Psoas muscle (tissue), 8 donors: ENCODE measurements at places on chromosomes 7 and 10. TPM values are rescaled to one million over a fixed set of nuclear protein-coding genes. Genes with fewer than 3 reads are reported as not detected.

UNC5B gene
- 1.1 TPM for polyA plus RNA-seq

GRID2IP gene
- polyA plus RNA-seq = 0.01 TPM

PAX2 gene
- polyA plus RNA-seq = not detected

SND1 gene
- 29.2 TPM for polyA plus RNA-seq

CALML5 gene
- polyA plus RNA-seq = not detected

EBF3 gene
- polyA plus RNA-seq = 3.2 TPM

SPRN gene
- polyA plus RNA-seq = 0.12 TPM

HOXA7 gene
- polyA plus RNA-seq = 6.2 TPM

DNA sequence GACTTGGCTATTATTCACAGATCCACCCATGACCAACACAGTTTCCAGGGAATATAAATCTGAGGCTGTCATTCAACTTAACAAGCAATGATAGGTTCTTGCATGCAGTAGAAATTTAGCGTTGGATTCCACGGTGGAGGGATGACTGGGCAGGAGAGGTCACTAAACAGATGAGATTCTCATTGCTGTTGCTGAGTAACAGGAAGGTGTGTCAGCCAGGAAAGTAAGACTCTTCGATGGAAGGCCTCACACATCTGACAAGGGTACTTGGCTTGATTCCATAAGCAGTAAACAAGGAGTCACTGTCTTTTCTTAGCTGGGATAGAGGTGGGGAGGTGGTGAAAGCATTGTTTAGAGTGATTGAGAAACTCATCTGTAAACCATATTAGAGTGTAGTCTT lies 1152.0 kb downstream of the SORCS3 start:
- H3K4me3 ChIP-seq = no peak overlapping the region
- no peak overlapping the region for H3K27ac ChIP-seq
- no peaks in the 10 kb centered on the region for H3K36me3 ChIP-seq

GRCh38 chr10:7797582-7797981 lies 9.6 kb downstream of the ATP5F1C start:
- peaks cover 58% of the 10 kb centered on the region for H3K36me3 ChIP-seq
- DNase-seq = peak; percentile 83
- no peak overlapping the region for H3K4me3 ChIP-seq
- peaks cover 55% of the 10 kb centered on the region for H3K4me1 ChIP-seq

GRCh38 chr7:73652541-73652949 lies 15.1 kb upstream of the VPS37D start:
- no peaks in the 10 kb centered on the region for H3K36me3 ChIP-seq
- H3K4me3 ChIP-seq = no peak overlapping the region
- no peaks in the 10 kb centered on the region for H3K4me1 ChIP-seq
- H3K27ac ChIP-seq = no peak overlapping the region

- no peak overlapping the region for H3K4me3 ChIP-seq
- no peaks in the 10 kb centered on the region for H3K36me3 ChIP-seq
- no peak for DNase-seq
- H3K4me1 ChIP-seq = no peaks in the 10 kb centered on the region
- peak overlapping the region; percentile 3 for H3K27ac ChIP-seq
Measured at GRCh38 chr10:17445400-17445998, 8.9 kb downstream of the ST8SIA6 start.

GRCh38 chr10:125283191-125283835 lies 123.0 kb upstream of the CTBP2 start:
- H3K36me3 ChIP-seq = no peaks in the 10 kb centered on the region
- H3K27me3 ChIP-seq = peaks cover 6% of the 10 kb centered on the region
- no peak overlapping the region for H3K4me3 ChIP-seq
- DNase-seq = no peak

DNA sequence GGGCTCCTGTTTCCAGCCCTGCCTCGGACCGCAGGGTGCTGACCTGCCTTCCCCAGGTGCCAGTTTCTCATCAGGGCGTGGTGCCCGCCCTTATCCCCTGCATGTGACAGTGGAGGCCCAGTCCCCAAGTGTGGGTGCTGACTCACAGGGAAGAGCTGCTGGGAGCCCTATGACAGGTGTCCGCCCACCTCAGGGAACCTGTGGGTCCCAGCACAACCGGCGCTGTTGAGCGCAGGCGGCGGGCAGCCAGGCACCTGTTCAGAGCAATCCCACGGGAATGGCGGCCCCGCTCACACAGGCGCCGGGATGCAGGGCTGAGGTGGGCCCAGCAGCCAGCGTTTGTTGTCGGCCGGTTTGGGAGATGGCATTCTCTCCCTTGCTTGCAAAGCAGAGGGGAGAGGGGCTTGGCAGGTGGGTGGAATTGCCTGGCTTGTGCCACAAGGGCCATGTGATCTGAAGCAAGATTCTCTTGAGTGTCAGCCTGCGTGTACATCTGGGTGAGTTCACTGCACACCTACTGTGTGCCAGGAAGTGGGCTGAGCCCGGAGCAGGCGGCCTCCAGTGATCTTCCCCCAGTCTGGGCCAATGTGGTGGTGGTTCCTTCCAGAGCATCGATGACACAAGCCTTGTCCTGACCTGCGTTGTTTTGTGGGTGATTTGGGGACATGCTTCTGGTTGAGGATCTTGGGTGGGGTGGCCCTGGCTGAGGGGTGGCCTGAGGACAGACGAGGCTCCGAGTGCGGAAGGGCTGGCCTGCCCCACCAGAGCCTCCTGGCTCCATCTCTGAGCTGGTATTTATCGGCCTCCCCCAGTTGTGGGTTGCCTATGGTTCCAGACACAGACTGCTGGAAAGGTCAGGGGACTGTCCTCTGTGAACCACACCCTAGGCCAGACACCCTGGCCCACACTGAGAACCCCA lies 2.4 kb downstream of the PWWP2B start:
- H3K27me3 ChIP-seq = no peaks in the 10 kb centered on the region
- H3K36me3 ChIP-seq = no peaks in the 10 kb centered on the region
- DNase-seq = peak; percentile 39
- H3K27ac ChIP-seq = peak overlapping the region; percentile 89
- peaks cover 45% of the 10 kb centered on the region for H3K4me1 ChIP-seq

SORCS1 gene
- not detected for polyA plus RNA-seq

ZPBP gene
- not detected for polyA plus RNA-seq

- DNase-seq = no peak
- no peaks in the 10 kb centered on the region for H3K4me1 ChIP-seq
- H3K4me3 ChIP-seq = no peak overlapping the region
- no peaks in the 10 kb centered on the region for H3K36me3 ChIP-seq
- no peaks in the 10 kb centered on the region for H3K27me3 ChIP-seq
Measured at GRCh38 chr10:88594482-88594881, 7.9 kb downstream of the LIPJ start.

CYP26A1 gene
- polyA plus RNA-seq = not detected

GRCh38 chr10:29481906-29482440 lies 152.8 kb downstream of the SVIL start:
- H3K27me3 ChIP-seq = no peaks in the 10 kb centered on the region
- no peak overlapping the region for H3K4me3 ChIP-seq
- H3K27ac ChIP-seq = peak overlapping the region; percentile 63
- peak; percentile 4 for DNase-seq

MET gene
- polyA plus RNA-seq = 5.9 TPM

ARPC1B gene
- 25.9 TPM for polyA plus RNA-seq

- no peak overlapping the region for H3K27ac ChIP-seq
- H3K4me1 ChIP-seq = no peaks in the 10 kb centered on the region
- no peak overlapping the region for H3K4me3 ChIP-seq
- H3K27me3 ChIP-seq = no peaks in the 10 kb centered on the region
Measured at GRCh38 chr10:80372675-80373074, 16.1 kb downstream of the DYDC2 start.

DNA sequence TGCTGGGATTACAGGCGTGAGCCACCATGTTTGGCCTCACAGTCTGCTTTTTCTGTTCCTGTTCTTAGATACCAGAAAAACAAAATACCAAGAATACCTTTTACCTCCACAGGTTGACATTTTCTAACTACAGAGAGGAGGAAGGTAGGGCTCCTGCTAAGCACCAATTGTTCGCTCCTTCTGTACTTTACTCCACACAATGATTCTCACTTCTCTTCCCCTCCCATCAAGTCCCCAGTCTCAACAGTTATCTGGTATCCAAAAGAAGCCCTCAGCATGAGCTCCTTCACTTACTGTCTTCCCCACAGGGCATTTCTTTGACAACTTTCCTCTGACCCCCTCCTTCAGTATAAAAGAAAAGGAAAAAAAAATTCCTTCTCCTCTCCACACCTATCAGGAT lies 47.7 kb upstream of the ZNF800 start:
- H3K27ac ChIP-seq = no peak overlapping the region
- H3K36me3 ChIP-seq = no peaks in the 10 kb centered on the region
- H3K27me3 ChIP-seq = no peaks in the 10 kb centered on the region

DNA sequence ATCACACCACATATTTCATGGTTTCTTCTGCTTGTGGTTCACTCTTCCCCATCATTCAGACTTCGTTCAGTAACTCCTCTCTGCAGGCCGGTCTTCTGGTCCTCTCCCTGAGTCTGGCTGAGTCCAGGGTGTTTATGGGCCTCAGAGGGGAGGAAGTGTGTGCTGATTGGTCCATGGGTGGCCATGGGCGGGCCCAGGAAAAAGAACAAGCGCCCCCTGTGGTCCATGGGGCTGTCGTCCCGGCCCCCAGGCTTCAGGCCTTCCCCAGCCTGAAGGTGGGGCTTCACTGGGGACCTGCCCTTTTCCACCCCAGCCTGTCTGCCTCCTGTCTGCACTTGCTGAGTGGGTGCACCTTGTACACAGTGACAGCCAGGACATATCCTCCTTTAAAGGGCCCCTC lies 123.7 kb downstream of the VIPR2 start:
- no peak overlapping the region for H3K4me3 ChIP-seq
- H3K4me1 ChIP-seq = no peaks in the 10 kb centered on the region
- H3K27me3 ChIP-seq = no peaks in the 10 kb centered on the region

GRCh38 chr7:2357165-2357564 lies 2.5 kb downstream of the EIF3B start:
- DNase-seq = no peak
- no peaks in the 10 kb centered on the region for H3K27me3 ChIP-seq
- H3K4me1 ChIP-seq = peaks cover 43% of the 10 kb centered on the region
- H3K36me3 ChIP-seq = peaks cover 56% of the 10 kb centered on the region

NOM1 gene
- 8.2 TPM for polyA plus RNA-seq

DNA sequence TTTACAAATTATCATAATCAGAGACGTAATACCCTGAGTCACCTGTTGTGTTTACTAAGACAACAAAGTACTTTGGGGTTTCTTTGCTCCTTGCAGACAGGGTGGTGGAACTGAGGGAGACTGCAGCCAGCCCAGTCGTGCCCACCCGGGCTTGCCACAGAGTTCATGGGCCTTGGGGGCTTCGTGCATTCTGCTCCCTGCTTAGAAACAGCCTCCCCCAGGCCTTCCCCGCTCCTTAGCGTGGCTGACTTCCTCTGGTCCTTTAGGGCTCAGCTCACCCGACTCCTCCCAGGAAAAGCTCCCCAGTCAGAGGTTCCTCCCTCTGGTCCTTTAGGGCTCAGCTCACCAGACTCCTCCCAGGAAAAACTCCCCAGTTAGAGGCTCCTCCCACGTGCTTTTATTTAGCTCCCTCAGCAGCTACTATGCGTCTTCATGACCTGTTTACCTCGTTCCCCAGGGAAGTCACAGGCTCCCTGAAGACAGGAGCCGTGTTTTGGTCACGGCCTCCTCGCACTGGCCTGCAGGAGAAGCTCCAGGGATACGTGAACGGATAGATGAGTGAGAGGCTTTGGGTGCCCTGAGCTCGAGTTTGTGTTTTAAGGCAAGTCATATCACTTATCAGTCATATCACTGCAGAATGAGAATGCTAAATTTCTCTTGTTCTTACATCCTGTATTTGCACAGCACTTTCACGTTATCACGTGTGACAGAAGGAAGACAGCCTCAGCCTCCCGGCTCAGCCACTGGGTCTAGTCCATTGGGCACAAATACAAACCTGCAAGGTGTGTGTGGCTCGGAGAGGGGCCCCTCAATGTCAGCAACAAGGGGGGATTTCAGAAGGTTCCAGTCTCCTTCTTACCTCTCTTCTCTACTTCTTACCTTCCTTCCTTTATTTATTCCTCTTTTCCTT lies 52.7 kb upstream of the VIPR2 start:
- no peaks in the 10 kb centered on the region for H3K36me3 ChIP-seq
- H3K4me3 ChIP-seq = no peak overlapping the region
- no peak for DNase-seq
- no peaks in the 10 kb centered on the region for H3K4me1 ChIP-seq

AKR1C4 gene
- polyA plus RNA-seq = not detected

MCM10 gene
- 0.07 TPM for polyA plus RNA-seq

DNA sequence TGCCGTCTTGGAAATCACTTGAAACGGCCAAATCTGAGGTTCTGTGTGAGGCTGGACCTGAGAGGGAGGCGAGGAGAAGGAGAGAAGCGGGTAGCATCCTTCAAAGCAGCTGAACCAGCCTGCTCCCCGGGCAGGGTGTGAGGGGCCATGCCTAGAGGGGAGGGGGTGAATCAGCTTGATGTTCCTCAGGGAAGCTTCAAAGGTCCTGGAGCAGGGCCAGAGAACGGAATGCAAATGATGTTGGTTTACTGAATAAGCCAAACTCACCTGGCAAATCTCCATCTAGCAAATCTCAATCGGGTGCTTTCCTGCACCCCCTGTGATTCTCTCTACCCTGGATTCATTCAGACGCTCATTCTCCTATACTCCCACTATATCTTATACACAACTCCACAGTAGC lies 226.9 kb downstream of the WDR11 start:
- no peak for DNase-seq
- H3K4me3 ChIP-seq = no peak overlapping the region
- no peaks in the 10 kb centered on the region for H3K27me3 ChIP-seq
- no peaks in the 10 kb centered on the region for H3K4me1 ChIP-seq
- no peak overlapping the region for H3K27ac ChIP-seq
- H3K36me3 ChIP-seq = no peaks in the 10 kb centered on the region

DNA sequence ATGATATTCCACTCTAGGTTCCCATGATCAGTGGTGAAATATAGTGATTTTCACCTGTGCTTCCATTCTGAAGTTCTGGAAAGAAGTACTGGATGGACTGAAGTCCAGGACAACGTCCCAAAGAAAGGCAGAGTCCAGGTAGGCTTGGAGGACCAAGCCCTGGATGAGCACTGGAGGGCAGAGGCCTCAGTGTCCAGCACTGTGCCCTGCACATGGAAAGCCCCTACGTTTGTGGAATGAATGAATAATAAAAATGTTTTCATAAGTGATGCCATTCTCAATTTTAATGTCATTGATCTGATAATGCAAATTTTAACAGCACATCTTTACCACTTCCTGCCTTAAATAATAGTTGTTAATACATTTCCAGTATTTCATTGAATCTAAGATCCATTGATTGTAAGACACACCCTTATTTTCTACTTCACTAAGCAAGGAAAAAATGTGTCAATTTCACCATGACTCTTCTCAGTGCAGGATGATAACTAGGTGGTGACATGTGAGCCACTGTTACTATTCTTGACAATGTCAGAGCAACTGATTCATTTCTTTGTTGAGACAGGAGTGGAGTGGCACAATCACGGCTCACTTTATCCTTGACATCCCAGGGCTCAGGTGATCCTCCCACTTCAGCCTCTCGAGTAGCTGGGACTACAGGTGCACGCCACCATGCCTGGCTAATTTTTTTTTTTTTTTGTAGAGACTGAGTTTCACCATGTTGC lies 35.2 kb downstream of the ZNF783 start:
- DNase-seq = no peak
- H3K27ac ChIP-seq = no peak overlapping the region
- no peak overlapping the region for H3K4me3 ChIP-seq
- H3K36me3 ChIP-seq = no peaks in the 10 kb centered on the region

SP8 gene
- not detected for polyA plus RNA-seq
